ENCODE measurements at places on chromosomes 2 and 18.

GRCh38 chr2:12274591-12274990 is 442.1 kb upstream of the TRIB2 start:
- no peak for DNase-seq

- DNase-seq = no peak
Observed at GRCh38 chr2:232306741-232307305, 71.7 kb upstream of the ALPP start.

DNA sequence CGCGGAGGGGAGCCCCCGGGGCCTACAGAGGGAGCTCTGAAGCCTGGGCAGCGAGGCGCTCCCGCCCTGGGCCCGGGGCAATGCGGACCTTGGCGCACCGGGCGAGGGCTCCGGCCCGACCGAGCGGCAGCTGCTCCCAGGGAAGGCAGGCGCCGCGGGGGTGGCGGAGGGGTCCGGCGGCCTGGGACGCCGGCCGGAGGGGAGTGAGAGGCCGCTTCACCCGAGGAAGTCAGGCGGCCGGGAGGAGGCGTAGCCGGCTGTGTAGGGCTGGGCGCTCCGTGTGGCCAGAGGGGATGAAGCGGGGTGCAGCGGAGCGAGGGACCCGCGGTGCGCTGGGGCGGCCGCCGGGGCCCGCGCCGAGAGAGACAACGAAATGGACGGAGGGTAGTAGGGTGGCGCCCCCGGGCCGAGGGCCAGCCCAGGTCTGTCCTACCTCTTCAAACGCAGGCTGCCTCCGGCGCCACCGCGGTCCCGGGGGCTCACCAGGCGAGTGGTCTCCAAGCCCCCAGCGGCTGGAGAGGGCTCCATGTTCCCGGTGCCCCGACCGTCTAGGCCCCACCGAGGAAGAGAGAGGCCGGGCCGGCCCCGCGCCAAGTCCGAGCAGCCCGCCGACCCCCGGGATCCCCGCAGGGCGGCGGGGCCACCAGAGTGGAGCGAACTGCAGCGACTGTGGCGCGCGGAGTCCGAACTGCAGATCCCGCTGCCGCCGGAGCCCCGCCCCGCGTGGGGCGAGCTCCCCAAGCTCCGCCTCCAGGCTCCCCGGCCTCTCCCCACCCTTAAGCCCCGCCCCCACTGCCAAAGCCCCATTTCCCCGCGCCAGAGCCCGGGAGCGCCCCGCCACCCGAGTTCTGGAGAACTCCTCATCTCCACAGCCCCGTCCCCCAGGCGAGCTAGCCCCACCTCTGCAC is at the start of gene SLC30A3:
TSS of gene SLC30A3 (minus strand) at position 669 of the 908 bp plus-strand sequence. CDS start at position 528, 141 bp downstream.
- DNase-seq = no peak

DNA sequence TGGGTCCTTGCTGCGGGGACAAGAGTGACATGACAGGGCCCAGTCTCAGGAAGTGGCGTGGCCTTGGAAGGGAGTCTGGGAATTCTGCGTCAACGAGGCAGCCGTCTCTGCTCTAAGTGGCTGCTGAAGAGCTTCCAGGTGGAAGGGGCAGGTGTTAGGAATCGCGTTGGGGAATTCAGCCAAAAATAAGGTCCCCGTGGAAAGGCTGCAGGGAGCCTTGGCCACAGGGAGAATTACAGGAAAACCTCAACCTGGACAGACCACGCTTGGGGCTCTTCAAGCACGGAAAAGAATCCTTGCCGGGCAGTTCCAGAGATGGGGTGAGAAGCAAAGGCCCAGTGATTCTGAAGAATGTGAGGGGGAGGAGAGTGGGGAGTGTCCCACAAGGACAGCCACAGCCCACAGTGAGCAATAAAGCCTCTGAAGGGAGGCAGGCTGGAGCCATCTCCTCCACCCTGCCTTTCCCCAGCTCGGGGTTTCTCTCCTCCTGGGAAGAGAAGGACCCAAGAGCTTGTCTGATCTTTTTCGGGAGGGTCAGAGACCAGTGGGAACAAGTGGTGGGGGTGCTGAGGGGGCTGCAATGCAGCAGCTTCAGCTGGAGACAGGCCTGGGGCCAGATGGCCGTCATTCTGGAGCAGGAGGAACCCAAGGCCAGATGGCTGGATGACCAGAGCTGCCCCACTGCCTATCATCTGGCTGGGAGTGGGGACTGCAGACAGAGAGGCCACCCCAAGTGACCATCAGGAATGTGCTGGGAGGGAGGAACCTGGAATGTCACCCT is 106.4 kb upstream of the SMAD2 start:
- no peak for DNase-seq

DNA sequence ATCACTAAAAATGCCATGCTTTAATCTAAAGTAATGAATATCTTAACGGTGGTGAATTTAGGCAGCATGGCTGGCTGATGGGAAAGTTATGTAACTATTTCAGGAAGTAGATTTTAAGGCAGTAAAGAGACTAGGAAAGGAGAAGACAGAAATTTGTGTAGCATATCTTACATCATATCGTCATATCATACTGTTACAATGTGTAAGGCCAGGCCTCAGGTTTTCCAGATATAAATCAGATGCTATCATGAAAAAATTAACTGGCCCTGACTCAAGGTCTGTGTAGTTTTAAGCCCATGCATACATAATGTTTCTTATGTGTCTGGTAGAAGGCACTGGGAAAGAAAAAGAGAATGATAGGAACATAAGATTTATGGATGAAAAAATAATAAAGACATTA is 8.9 kb upstream of the FAP start:
- DNase-seq = no peak

GRCh38 chr18:64097497-64097896 is 51.4 kb downstream of the LINC00305 start:
- no peak for DNase-seq

DNA sequence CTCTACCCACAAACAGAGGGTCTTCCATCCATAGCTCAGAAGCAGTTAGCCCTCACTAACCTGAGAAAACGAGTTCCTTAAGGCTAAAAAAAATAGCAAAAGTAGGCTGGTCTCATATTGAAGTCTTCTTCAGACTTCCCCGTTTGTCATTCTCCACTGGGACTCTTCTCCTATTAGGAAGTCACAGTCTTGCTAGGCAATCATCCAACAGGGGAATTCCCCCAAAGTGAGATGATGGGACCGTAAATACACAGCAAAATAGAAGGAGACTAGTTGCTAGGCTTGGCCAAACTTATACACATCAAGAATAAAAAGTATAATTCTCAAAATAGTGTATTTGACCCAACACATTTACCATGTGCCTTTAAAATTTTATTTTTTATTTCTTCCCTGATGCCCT is 34.3 kb downstream of the COL6A3 start:
- DNase-seq = no peak

GRCh38 chr2:33377048-33377447 is 99.4 kb upstream of the RASGRP3 start:
- DNase-seq = no peak

DNA sequence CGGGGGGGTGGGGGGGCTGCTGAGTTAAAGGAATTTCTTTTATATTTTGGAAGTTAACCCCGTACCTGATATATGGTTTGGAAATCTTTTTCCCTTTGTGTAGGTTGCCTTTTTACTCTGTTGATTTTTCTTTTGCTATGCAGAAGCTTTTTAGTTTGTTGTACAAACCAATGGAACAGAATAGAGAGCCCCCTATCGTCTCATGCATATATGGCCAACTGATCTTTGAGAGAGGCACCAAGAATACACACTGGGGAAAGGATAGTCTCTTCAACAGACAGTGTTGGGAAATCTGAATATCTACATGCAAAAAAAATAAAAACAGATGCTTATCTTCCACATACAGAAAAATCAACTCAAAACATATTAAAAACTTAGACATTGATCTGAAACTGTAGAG is 647.8 kb upstream of the KLHL29 start:
- no peak for DNase-seq

- DNase-seq = peak; percentile 65
Observed at GRCh38 chr2:105141099-105141614, 100.4 kb upstream of the GPR45 start.

DNA sequence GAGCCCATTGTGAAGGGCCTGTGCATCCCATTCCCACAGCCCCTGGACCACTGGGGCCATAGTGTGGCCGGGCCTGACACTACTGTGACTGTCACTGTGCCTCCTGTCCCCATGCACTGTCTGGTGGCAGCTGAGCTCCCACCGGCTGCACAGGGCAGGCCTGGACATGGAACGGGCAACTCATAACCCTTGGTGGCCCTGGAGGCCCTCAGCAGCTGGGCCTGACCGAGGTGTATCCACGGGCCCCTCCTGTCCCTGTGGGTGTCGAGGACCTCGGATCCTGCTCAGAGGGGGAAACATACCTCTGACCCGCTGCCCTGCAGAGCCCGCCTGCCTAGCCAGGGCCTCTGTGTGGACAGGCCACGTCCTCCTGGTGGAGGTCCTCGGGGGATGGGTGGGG is 7.8 kb upstream of the GAL3ST2 start:
- DNase-seq = no peak

- DNase-seq = no peak
Observed at GRCh38 chr2:173623438-173624319, 269.0 kb downstream of the CDCA7 start.

- no peak for DNase-seq
Observed at GRCh38 chr2:64336171-64336570, 117.8 kb upstream of the LGALSL start.
